Umbilical cord (tissue), 2 donors: ENCODE measurements at places on chromosomes 16 and 17. TPM values are rescaled to one million over a fixed set of nuclear protein-coding genes. Genes with fewer than 3 reads are reported as not detected.

DNA sequence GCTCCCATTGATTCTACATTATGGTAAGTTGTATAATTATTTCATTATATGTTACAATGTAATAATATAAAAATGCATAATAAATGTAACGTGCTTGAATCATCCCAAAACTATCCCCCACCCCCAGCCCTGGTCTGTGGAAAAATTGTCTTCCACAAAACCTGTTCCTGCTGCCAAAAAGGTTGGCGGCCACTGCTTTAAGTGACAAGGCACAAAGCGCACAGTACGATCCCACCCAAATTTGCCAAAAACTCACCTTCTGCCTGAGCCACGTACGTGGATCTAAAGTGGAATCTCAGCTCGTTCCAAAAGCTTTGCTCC is 14.5 kb downstream of the CYB561 start:
- no peak for DNase-seq

DNA sequence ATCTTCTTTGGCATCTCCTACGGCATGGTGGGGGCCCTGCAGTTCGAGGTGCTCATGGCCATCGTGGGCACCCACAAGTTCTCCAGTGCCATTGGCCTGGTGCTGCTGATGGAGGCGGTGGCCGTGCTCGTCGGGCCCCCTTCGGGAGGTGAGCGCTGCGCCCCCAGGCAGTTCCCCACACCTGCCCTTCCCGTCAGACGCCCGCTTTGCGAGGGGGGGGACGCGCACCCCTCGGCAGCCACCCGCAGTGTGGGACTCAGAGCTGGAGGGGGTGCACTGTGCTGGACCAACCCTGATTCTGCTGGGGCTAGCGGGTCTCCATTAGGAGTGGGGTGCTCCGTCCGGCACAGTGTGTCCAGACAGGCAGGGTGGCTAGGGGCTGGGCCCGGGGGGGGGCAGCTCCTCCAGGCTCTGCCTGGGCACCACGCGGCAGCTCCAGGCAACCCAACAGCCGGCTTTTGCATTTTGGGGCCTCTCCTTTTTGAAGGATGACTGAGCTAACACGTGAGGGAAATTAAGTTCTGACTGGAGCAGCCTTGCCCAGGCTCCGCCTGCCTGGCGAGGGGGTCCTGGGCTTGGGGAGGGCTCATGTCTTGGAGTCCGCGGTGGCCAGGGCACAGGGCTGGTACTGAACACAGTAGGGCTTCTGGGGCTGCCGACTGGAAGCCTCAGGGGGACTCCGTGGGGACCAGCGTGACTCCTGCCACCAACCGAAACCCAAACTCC is 9.1 kb downstream of the SLC16A3 start:
- DNase-seq, result no peak

GRCh38 chr17:80963812-80964543 is 27.7 kb upstream of the CHMP6 start:
- DNase-seq, result no peak

- no peak for DNase-seq
These were observed 4.0 kb upstream of the MMP25 start for GRCh38 chr16:3042376-3042775.

The PRR35 gene
- not detected for total RNA-seq

GRCh38 chr17:63381101-63381729 is 64.9 kb downstream of the CYB561 start:
- DNase-seq, result peak; percentile 91

DNA sequence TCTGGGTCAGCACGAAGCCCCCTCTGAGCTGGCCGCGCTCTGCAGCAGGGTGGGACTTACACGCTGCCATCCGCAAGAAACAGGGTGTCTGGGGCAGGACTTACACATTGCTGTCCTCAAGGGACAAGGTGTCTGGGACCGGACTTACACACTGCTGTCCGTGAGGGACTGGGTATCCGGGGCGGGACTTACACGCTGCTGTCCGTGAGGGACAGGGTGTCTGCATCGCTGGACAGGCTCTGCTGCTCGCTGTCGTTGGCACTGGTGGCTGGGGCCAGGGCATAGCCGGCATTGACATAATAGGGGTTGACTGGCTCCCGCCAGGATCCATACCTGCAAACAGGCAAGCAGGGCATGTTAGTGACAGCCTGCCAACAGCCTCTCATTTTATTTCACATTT is 31.4 kb downstream of the PDIA2 start:
- no peak for DNase-seq

DNA sequence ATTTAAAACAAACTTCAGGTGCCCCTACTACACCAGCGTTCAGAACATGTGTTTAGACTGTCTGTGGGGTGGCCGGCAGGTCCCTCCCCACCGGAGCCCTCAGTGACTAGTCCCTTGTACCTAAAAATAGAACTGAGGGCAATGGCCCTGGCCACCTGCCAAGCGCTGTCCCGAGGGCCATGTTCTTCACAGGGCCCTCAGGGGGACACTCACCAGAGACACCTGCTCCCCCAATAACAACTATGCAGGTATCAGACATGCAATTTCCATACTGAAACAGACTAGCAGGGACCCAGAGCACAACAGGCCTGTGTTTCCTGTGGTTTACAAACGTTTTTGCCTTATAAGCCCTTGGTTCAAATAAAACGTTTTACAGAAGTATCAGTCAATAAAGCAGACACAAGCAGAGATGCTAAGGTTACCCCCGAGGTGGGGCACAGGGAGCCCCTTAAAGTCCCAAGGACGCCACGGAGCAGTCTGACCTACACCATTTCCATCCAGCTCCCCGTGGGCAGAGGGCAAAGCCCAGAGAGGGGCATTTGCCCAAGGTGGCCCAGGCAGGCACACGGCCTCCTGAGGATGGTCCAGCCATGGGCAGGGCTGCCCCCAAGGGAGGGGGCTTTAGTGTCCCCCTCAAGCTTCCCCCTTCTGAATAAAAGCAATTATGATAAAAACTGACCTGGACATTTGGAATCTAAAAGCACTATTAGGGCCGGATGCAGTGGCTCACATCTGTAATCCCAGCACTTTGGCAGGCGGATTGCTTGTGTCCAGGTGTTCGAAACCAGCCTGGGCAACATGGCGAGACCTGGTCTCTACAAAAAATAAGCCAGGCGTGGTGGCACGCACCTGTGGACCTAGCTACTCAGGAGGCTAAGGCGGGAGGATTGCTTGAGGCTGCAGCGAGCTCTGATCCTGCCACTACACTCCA is 896 bp upstream of the MYLK3 start:
- no peak for DNase-seq

The GNAO1 gene
- 7.9 TPM for total RNA-seq

GRCh38 chr17:55448681-55449080 is 27.0 kb upstream of the MMD start:
- peak; percentile 16 for DNase-seq

The MARCHF10 gene
- total RNA-seq, result 0.96 TPM
